Fibroblast of skin of back (primary cell): ENCODE measurements at places on chromosomes 7 and 10.

- peak; percentile 14 for DNase-seq
Observed at GRCh38 chr7:69467826-69468225, 130.4 kb upstream of the AUTS2 start.

- DNase-seq = no peak
Observed at GRCh38 chr7:2037301-2037807, 195.4 kb downstream of the MAD1L1 start.

- DNase-seq = no peak
Observed at GRCh38 chr7:81886211-81886764, 116.4 kb upstream of the HGF start.

GRCh38 chr10:101745074-101745696 is 30.7 kb downstream of the FGF8 start:
- DNase-seq = peak; percentile 2

DNA sequence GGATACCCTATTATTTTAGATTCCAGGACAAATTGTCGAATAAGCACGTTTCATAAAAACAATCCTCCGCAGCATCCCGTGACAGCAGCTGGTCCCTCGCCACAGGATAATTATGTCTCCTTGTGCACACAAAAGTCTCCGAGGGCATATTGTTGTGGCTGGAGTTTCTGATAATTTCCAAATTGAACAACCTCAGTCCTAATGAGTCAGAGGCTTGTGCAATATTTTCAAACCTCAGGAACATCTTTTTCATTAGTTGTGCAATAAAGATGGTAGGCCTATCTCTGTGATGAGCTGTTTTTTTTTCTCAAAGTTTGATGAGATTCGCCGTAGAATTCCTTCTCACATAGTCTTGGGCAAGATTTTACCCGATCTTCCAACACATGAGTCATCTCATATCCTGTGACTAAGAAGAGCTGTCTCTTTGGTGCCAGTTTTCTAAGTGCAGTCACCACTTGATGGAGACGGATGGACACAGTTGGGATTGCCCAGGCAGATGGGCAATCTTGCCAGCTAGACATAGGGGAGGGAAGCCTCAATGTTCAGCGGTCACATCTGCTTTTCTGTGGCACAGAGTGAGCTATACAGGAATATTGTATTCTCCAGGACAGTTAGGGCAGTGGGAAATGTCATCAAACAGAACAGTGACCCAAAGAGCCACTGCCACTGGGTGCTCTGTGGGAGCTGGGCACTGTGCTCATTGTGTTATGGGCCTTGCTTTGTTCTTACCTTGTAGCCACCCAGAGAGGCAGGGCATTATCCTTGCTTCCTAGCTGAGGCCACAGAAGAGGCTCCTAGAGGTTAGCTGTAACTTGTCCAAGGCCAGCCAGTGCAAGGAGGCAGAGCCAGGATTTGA is 7.8 kb downstream of the HTRA1 start:
- peak; percentile 99 for DNase-seq

GRCh38 chr7:8296362-8296659 is 34.3 kb upstream of the ICA1 start:
- no peak for DNase-seq

DNA sequence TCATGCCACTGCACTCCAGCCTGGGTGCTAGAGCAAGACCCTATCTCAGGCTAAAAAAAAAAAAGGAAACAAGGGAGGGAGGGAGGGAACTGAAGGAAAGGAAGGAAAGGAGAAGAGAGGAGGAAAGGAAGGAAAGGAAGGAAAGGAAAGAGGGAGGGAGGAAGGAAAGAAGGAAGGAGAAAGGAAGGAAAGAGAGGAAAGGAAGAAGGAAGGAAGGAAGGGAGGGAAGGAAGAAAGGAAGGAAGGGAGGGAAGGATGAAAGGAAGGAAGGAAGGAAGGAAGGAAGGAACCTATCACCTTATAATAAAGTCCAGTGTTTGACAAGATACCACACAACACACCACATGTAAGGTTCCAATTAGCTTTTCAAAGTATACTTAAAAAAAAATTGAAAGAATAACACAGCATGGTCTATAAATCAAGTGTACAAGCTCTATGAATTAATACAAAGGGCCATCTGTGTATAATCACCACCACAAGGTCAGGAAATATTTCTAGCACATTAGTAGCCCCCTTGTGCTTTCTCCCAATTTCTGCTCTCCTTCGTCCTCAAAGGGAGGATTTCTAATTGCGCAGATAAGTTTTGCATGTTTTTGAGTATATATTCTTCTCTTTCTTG is 26.4 kb downstream of the RNF216 start:
- no peak for DNase-seq

DNA sequence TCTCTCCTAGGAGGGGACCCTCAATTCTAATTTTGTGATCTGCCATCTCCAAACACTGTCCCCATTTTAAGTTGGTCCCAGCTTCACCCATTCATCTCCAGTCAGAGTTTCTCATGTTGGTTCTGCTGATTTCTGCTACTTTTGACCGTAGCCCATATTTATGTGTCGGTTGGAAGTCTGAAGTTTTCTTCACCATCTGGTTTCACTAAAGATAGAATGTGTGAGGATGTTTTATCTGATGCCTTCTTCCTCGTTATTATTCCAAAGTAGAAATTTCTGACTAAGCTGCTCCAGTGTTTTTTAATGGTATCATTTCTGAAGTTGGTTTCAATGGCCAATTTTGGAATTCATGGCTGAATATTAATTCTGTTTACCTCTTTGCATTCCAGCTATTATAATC is 21.3 kb upstream of the IFIT2 start:
- DNase-seq = peak; percentile 56

- DNase-seq = no peak
Observed at GRCh38 chr10:99062591-99062990, 173.1 kb downstream of the HPSE2 start.

- DNase-seq = peak; percentile 75
Observed at GRCh38 chr7:43112941-43113621, 634 bp downstream of the HECW1 start.

DNA sequence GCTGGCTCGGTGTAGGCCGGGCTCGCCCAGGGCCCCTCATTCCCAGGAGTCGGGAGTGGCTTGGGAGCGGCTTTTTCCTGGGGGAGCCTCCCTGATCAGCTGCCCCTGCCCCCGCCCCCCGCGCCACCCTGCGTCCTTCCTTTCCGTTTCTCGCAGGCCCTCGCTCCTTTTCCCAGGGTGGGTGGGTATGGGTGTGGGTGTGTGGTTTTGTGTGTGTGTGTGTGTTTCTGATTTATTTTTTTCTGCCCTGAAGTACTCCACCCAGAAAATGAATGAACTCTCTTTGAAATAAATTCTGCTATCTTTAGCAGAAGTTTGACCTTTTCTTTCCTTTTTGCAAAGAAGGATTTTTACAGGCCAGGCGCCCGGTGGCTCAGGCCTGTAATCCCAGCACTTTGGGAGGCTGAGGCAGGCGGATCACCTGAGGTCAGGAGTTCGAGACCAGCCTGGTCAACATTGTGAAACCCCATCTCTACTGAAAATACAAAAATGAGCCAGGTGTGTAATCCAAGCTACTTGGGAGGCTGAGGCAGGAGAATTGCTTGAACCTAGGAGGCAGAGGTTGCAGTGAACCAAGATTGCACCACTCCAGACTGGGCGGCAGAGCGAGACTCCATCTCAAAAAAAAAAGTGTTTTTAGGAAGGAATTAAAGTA is 30.0 kb upstream of the AP5Z1 start:
- no peak for DNase-seq

DNA sequence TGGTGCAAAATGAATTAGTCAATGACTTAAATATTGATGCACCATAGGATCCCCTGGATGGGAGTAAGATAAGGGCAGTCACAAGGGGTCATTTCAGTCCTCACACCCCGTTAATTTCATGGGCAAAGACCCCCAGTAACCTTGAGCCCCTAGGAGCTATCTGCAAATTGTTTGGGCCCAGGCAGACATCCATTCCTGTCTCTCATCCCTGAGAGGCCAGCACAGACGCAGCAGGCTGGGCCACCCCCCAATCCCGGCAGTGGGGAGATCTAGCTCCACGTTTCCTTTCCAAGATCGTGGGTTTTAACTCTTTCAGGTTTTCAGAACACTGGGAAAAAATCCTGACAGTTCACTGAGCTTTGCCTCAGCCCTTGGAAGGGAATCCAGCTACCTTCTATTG is 40.1 kb downstream of the PNLIPRP2 start:
- DNase-seq = no peak

- no peak for DNase-seq
Observed at GRCh38 chr10:130959752-130960195, 351.7 kb downstream of the TCERG1L start.

GRCh38 chr7:154967401-154967955 is 35.4 kb downstream of the PAXIP1 start:
- no peak for DNase-seq

- DNase-seq = peak; percentile 71
Observed at GRCh38 chr7:70696201-70696754, 435.7 kb upstream of the GALNT17 start.

- no peak for DNase-seq
Observed at GRCh38 chr10:65910209-65910608, 1015.6 kb upstream of the LRRTM3 start.

GRCh38 chr7:93350338-93350737 is 118.2 kb downstream of the VPS50 start:
- no peak for DNase-seq

DNA sequence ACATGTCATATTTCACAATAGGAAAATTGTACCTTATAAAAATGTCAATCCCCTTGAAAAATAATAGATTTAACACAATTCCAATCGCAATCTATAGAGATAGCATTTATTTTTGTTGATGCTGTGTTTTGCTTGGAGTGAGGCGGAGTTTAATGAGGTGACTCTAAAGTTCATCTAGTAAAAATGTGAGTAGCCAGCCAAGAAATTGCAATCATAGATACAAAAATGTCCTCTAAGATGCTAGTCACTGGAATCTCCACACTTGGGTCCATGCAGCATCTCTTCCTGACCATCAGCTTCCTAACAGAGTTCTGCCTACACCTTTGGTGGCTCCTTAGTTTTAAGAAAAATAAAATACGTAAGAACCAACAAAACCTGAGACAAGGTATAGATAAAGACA is 44.9 kb downstream of the GLI3 start:
- no peak for DNase-seq

DNA sequence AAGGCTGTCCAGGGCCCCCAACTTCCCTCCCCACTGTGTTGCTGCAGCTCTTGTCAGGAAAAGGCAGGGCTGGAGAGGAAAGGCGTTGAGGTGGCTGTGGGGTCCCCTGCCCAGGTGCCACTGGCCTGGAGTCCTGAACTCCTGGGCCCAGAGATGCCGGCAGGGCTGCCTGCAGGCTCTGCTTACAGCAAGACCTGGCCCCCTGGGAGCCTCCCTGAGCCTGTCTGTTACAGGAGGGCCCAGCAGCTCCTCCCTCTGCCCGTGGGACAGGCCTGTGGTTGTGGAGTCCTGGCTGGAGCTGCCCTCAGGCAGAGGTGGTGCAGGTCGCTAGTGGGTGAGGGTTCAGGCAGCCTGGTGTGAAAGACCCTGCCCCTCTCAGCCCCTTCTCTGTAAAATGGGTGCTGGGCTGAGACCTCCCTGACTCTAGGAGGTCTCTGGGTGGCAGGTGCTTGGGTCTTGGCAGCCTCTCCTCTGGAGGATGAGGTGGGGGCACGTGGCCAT is 9.9 kb downstream of the ANTXRL start:
- no peak for DNase-seq

- DNase-seq = peak; percentile 33
Observed at GRCh38 chr10:96833220-96834001, 1.3 kb downstream of the LCOR start.

DNA sequence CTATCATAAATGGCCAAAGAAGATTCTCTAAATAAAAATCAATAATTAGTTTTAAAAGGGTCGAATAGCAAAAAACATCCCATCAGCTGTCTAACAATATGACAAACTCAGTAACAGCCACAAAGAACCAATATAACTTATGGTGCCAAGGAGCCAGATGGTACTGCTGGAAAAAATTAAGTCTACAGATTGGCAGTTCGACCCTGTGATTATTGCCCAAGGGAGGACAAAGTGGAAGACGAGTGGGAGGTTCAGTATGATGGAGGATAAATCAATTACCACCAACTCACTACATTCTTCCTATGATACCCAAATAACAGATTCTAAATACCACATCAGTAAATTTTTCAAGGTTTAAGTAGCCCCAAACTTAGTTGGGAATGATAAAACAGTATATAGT is 49.0 kb downstream of the SKAP2 start:
- DNase-seq = no peak

DNA sequence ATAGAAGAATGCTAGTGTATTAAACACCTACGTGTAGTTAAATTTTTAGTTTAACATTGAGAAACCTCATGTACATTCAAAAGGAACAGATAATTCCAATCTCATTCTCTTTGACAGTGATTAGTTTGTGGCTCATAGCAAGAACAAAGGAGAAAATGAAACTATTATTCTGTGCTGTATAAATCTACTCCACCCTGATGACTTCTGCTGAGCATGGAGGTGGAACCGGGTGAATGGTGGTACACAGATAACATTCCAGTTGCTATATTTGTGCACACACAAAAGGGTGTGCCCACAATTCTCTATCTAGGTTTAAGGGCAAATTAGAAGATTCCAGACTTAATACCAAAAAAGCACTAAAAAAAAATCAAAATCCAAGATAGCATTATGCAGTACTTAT is 17.0 kb upstream of the RALA start:
- no peak for DNase-seq

DNA sequence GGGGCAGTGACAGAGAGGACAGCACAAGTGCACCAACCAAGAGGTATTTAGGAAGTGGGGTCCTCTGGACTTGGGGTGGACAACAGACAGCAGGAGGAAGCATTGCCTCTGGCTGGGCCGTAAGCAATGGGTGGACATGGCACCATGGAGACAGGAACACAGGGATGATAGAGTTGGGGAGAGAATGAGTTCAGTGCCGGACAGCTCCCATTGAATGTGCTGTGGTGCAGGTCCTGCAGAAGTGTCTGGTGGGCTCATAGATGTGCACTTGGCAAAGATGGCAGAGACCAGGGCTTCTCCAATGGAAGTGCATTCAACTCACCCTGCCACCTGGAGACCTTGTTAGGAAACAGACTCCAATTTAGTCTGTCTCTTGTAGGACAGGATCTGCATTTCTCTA is 341.5 kb upstream of the ZMIZ1 start:
- no peak for DNase-seq

DNA sequence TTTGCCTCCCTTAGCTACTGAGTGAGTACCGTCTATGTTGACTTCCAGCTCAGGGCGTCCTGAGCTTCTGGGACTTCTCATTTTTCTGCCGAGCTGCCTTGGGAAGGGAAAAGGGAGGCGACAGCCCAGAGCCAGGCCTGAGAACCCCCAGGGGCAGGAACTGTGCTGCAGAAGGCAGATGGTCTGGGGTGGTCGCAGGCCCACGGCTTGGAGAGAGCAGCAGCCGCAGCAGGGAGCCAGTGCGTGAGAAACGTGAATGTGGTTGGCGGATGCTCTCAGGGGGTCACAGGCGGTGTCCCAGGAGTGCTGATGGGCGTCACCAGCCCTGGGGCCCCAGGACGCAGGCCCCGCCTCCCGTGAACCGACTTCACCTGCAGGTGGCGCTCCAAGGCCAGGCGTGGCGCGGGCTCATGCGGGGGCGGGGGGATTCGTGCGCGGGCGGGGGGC is 9.2 kb upstream of the PWWP2B start:
- DNase-seq = peak; percentile 64

- peak; percentile 72 for DNase-seq
Observed at GRCh38 chr7:87474533-87475358, 734 bp downstream of the ABCB4 start.

GRCh38 chr10:29828956-29829355 is 194.2 kb upstream of the SVIL start:
- no peak for DNase-seq

- no peak for DNase-seq
Observed at GRCh38 chr7:27172823-27173510, 1.2 kb downstream of the HOXA10 start.
